ENCODE measurements at places on chromosomes 3 and 15.

DNA sequence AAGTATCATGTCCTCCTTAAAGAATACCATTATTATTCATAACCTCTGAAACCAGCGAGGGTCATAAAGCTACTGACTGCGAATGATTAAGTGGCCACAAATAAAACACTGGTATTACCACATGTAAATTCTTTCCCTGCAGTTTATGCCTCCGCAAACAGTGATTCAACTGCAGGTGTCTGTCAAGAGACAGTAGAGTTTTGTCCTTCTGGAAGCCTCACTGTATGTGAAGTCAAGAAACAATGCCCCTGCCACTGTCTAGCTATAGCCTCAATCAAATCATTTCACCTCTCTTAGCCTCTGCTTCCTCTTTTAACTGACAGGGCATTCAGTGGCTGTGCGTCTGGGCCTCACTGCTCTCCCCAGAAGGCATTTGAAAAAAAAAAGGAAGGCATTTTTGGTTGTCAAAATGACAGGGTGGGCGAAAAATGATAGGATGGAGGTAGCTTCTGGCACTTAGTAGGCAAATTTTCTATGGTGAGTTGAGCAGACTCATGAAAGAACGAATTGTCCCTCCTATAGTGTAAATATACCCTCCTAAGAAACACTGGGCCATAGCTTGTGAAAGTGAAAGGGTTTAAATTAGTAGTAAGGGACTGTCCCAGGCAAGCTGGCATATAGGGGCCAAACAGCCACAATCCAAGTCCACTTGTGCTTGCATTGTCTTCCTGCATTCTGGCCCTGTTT is 66.7 kb downstream of the FILIP1L start:
- ATAC-seq: peak; percentile 81

DNA sequence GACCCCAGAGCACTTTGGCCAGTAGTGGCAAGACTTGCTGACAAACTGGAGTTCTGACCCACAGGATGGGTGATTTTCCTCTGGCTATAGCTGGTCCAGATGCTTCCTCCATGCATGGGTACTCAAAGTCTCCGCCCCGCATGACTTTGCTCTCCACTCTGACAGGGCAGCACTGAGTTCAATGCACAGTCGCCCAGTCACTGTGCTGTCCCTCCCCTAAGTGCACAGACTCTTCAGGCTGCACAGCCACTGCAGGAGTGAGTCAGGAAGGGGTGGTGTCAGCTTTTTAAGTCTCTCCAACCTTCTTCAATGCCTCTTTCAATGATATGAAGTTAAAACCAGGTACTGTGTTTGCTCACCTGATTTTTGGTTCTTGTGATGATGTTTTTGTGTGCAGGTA is 17.8 kb downstream of the TEX9 start:
- ATAC-seq: peak; percentile 91

DNA sequence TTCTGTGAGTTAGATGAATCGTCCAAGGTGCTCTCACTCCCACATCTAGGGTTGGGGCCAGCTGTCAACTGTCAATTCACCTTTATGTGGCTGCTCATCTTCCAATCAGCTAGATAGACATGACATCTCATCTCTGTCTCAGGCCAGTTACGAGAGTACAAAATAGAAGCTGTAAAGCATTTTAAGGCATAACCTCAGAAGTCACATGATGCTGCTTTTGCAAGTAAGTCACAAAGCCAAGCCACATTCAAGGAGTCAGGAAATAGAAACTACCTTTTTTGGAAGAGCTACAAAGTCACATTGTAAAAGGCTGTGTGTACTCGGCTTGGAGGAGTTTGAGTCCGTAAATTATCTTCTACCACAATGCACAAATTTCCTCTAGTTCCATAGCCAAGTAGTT is 5.1 kb upstream of the CCR1 start:
- no peak for ATAC-seq

GRCh38 chr15:27725731-27726130 is 373.4 kb downstream of the OCA2 start:
- ATAC-seq: no peak

- ATAC-seq: no peak
Measured at GRCh38 chr3:78338405-78338804, 1298.5 kb downstream of the ROBO2 start.

GRCh38 chr3:24793896-24794295 is 299.2 kb upstream of the THRB start:
- ATAC-seq: no peak

DNA sequence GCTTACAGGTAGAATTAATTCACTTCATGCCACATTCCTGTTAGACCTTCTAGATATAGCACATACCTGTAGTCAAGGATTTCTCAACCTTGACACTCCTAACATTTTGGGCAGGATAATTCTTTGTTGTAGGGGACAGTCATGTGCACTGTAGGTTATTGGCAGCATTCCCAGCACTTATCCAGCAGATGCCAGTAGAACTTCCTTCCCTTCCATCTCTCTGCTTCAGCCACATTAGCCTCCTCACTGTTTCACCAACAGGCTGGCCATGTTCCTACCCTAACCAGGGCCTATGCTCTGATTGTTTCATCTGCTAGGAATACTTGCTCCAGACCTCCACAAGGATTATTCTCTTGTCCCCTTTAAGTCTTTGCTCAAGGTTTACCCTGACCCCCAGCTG is 68.0 kb upstream of the STAC start:
- ATAC-seq: no peak

DNA sequence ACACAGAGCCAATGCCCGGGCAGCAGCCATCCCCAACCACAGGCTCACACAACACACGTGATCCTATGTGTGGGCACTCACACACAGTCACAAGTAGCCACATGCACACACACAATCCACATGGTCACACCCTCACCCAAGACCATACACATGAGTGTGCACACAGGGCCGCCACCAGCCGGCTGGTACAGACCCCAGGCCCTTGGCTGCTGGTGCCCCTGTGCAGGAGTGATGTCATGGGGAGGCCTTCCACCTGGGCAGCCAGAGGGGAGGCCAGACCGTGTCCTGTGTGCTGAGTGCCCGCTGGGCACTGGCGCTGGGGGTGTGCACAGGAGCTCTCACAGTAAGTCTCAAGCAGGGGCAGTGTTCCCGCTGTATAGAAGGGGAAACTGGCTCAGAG is 36.9 kb downstream of the DNAJB8 start:
- no peak for ATAC-seq

- peak; percentile 82 for ATAC-seq
Measured at GRCh38 chr3:63975723-63976122, 47.6 kb downstream of the PSMD6 start.

DNA sequence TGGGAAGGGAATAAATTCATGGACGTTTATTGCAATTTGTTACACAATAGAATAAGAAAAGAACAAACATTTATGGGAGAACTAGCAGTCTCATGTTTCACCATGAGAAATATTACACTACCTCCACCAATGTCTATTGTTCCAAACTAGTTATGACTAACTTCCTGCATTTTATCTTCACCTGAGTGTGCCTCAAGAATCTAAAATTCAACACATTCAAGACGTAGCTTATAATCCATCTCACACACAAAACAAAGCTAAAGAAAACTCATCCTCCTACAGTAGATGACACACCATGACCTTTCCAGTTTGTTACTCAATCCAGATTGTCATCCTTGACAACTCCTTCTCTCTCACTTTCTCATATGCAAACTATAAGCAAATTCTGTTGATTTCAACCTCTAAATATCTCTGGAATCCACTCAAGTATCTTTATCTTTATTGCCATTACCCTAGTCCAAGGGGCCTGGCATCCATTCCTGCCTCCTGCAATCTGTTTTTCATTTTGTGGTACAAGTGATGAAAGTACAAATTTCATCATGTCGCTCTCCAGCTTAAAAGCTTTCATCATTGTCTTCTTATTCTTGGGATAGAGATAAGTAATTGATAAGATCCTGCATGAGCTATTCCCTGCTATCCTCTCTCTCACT is 229.9 kb downstream of the NR2F2 start:
- ATAC-seq: no peak

DNA sequence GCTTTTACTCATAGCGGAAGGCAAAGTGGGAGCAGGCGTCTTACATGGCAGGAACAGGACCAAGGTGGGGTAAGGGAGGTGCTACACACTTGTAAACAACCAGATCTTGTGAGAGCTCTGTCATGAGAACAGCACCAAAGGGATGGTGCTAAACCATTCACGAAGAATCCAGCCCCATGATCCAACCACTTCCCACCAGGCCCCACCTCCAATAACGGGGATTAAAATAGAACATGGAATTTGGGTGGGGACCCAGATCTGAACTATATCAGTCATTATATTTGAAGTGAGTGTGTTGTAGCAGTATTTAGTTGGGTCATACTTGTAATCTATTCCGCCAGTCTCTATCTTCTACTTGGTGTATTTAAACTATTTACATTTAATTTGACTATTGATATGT is 190.9 kb downstream of the RPLP1 start:
- ATAC-seq: no peak

DNA sequence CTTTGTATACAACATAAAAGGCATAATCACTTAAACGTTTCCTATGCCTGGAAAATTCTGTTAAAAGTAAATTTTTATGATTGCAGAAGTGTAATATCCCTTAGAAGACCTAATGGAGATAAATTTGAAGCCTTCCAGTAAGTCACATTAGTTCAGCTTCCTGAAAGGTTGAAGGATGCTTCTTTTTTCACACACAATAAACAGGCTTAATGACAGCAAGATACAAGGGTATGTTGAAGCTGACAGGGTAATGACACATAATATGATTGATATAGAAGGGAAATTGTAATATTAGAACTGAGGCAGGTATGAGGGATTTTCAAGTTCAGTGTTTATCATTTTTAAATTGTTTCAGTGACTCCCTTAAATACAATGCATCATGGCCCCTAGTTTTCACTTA is 161.8 kb upstream of the NAALADL2 start:
- ATAC-seq: no peak

GRCh38 chr15:47754312-47754711 is 37.0 kb downstream of the SEMA6D start:
- ATAC-seq: no peak

DNA sequence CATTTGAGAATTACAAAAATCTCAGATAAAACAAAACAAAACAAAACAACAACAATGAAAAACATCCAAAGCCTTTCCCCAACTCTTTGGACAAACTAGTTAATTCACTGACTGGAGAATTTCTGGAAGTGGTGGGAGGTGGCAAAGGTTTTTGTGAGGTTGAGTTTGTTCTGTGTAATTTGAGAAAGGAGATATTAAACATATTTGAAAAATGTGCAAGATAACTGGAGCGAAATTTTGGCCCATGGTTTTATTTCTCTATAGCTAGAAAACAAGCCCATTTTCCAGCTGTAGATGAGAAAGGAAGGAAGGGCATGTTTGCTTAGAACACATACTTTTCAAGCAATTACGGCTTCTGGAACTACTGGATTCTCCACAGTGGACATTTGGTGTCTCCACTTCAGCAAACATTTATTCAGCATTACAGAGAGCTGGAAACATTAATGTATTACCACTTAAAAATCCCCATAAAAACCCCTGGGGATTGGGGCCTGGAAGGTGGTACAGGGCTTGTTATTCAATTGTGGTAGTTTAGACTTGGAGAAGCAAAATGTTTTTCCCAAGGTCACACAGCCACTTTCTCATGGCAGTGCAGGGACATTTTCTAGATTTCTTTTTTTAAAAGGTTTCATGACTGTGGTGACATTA is 135.8 kb downstream of the THSD4 start:
- ATAC-seq: no peak

GRCh38 chr3:45692866-45693265 is 3.7 kb downstream of the SACM1L start:
- ATAC-seq: no peak

GRCh38 chr3:161673866-161674265 is 177.3 kb downstream of the OTOL1 start:
- ATAC-seq: no peak

- ATAC-seq: no peak
Measured at GRCh38 chr15:74044267-74045110, 37.9 kb downstream of the GOLGA6A start.

DNA sequence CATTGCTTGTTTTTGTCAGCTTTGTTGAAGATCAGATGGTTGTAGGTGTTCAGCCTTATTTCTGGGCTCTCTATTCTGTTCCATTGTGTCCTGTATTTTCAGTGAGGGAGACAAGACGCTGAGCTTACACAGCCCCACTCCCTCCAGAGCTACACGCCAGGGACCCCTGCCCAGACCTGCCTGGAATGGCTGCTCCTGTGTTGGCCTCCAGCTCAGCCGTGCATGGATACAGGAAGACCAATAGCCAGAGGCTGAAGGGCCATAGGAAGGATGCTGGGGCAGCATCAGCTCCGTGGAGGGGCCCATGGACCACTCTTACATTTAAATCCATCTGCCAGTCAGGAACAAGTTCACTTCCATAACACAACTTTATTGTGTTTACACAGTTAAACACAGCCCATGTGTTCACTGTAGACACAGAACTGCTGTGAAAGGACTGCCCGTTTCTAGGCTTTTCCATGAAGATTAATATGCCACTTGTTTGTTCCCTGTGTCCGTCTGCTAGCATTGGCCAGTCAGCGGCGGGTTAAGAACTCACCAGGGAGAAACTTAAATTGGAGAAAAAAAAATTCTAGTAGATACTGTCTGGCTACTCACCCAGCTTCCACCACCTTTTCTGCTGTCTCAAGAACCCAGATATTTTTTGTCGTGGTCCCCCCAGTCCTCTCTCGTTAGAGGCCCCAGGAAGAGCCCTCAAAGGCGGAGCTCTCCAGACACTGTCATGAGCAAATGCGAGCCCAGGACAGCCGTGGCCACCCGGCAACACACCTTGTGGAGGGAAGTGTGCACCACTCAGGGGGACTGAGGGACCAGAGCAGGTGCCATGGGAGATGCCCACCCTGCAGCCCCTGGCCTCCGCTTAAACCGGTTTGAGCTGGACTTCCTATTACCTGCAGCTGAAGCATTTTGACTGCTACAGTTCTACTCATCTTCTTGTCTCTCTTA is 142.3 kb upstream of the MEF2A start:
- ATAC-seq: no peak

- ATAC-seq: no peak
Measured at GRCh38 chr15:94367726-94368535, 136.6 kb downstream of the MCTP2 start.

DNA sequence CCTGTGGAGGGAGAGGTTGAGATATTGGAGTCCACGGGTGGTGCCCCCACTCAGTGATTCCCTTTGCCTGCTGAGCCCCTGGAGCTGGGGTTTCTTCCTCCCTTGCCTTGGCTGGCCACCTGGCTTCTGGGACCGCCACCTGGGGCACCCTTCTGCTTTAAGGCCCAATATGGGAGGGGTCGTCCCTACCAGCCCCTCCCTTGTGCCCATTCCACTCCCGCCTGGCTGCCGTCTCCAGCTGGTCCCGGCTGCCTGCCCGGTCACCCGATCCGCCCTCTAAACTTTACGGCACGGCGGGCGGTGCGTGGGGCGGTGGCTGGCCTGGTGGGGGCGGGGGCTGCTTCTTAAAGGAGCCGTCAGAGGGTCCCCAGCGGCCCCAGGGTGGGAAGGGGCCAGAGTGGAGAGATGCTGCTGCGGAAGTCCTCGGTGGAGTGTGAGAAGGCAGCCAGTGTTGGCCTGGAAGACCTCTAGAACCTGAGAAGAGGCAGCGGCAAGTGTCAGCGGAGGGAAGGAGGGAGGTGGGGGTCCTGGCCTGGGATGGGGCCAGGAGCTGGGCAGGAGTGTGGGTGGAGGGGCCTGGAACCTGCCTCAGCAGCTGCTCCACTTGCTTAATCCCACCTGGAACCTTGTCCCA is 1.6 kb upstream of the SEMA3B start:
- ATAC-seq: peak; percentile 4

Measured in esophagus mucosa (tissue), 1 donor.